ENCODE measurements at places on chromosomes 6 and 20.

GRCh38 chr6:166987448-166987847 is 11.7 kb upstream of the CEP43 start:
- no peak for DNase-seq

DNA sequence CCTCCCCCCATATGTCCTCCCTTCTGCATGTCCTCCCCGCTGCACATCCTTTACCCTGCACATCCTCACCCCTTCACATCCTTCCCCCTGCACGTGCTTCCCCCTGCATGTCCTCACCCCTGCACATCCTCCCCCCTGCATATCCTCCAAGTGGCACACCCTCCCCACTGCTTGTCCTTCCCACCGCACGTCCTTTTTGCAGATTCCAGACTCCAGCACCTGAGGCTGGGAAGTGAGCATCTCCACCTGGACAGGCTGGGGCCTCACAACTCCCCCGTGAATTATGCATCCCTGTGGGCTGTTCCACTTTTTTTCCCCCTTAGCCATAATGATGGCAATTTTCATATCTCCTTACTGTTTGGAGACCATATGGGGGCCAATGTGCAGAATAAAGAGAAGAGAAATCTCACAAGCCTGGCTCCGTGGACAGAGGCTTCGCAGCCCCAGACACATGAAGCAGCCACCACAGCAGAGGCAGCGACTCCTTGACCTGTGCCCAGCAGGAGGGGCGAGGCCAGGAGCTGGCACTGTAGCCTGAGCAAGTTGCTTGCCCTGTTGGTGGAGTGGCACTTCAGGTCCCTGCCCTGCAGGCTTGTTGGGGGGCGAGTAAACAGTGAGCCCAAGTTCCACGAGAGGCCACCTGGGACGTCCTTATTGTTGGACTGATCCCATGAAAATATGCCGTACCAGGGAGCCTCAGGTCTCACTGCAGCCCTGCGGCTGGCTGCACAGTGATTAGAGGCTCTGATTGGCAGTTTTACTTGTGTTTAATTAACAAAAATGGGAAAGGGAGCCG is 113.1 kb downstream of the SYNDIG1 start:
- DNase-seq: no peak

GRCh38 chr6:3795836-3796718 is 44.6 kb upstream of the PXDC1 start:
- DNase-seq: peak; percentile 87

GRCh38 chr6:50849796-50850180 is 31.1 kb downstream of the TFAP2B start:
- no peak for DNase-seq

GRCh38 chr6:87645080-87645479 is 55.1 kb downstream of the ORC3 start:
- DNase-seq: no peak

- DNase-seq: no peak
These were observed 19.4 kb downstream of the VEGFA start for GRCh38 chr6:43789447-43789846.

- DNase-seq: no peak
These were observed 72.3 kb upstream of the DST start for GRCh38 chr6:56714982-56715456.

GRCh38 chr6:2596222-2596621 is 154.5 kb downstream of the MYLK4 start:
- no peak for DNase-seq

GRCh38 chr20:44901974-44902373 is 7.9 kb upstream of the PABPC1L start:
- peak; percentile 78 for DNase-seq

DNA sequence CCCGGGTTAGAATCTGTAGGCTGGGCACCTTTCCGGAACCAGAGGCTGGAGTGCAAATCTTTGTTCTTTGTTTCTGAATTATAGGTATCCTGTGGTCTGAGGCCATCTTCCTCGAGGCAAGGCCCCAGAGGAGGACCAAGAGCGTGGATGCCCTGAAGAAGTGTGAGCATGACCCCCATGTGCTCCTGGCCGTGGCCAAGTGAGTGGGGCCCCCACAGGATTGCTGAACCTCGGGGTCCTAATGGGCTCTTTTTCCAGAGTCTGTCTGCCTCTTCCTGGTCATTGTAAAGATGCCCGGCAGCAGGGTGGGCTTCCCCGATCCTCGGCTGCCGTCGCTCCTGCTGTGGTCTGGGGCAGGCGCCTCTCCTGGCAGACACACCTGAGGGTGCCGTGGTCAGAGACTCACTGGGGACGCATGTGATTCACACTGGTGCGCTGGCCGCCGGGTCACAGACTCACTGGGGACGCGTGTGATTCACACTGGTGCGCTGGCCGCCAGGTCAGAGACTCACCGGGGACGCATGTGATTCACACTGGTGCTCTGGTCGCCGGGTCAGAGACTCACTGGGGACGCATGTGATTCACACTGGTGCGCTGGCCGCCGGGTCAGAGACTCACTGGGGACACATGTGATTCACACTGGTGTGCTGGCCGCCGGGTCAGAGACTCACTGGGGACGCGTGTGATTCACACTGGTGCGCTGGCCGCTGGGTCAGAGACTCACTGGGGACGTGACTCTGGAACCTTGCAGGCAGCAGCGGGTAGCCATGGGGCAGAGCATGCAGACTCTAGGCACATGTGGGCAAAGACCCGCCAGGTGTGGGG is 6.5 kb upstream of the C20orf204 start:
- no peak for DNase-seq

DNA sequence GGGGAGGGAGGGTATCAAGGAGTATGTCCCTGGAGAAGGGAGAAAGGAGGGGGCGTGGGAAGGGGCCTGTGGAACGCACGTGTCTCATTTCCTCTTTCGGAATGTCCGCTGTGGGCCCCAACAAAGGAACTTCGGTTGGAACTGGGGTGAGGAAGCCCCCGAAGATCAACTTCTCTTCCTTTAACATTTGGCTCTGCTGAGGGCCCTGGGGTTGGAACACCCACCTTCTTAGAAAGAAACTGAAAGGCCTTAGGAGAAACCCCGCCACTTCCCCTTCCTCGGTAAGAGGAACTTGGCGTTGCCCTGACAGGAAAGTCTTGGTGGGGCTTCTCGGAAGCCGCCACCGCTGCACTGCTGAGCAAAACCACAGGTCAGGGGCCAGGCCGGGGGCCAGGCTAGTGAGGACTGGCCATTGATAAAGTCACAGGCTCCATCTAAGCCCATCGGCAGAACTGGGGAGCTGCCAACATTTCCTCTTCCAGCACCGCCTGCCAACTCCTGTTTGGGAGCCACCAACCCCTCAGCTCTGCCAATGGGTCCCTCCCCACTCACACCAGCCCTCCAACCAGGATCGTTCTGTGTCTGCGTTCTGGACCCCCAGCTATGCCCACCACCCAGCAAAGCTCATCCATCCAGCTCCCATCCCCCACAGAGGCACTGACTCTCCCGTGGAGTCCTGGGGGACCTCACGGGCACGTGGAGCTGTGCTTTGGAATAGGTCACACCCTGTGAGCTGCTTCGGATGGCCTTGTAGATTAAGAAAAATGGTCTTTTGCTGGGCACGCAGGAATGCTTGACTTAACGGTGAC is 44.8 kb downstream of the FGD2 start:
- DNase-seq: peak; percentile 65

DNA sequence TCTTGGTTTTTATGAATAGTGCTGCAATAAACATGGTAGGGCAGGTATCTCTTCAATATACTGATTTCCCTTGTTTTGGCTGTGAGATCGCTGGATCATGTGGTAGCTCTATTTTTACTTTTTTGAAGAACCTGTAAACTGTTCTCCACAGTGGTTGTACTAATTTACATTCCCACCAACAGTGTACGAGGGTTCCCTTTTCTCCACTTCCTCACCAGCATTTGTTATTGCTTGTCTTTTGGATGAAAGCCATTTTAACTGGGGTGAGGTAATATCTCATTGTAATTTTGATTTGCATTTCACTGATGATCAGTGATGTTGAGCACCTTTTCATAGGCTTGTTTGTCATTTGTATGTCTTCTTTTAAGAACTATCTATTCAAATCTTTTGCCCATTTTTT is 8.0 kb upstream of the ARG1 start:
- DNase-seq: no peak

- no peak for DNase-seq
These were observed 20.0 kb downstream of the SAMD3 start for GRCh38 chr6:130202782-130203181.

DNA sequence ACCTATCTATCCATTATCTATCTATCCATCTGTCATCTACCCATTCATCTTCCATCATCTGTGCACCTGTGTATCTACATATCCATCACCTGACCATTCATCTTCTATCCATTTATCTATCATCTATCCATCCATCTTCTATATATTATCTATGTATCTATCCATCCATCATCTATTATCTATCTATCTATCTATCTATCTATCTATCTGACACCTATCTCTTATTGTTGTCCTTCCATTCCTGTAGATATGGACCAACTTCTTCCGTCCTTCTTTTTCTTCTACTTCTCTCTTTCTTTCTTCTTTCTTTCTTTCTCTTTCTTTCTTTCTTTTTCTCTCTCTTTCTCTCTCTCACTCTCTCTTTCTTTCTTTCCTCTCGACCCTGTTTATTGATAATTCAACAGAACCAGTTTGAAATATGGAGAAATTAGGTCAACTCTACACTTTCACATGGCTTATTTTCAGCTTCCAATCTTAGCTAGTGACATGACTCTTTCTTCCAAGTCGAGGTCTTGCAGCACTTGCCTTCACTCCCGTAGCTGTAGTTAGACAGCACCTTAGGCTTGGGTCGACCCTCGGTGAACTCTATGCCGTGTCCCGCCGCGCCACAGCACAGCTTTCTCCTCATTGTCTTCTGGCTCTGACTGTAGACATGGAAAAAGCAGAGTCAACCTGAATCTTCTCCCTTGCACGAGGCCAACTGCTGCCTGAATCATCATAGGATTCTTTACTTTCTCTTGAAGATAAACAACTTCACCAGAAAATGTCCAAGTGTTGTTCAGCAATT is 110.4 kb upstream of the EXOC2 start:
- no peak for DNase-seq

DNA sequence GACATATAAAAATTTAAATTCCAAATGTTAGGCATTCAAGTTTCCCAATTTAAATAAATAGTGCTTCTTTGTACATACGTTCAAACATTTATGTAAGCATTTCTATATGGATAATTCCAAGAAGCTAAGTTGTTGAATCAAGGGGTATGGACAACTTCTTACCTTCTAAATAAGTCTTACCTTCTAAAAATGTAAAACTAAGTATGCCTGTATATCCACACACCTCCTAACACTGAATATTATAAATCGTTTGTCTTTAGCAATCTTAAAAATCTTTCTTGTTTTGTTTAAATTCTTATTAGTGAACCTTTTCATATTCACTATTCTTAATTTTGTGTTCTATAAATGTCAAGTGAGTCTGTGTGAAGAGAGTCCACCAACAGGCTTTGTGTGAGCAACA is 2.5 kb upstream of the ZSCAN16 start:
- no peak for DNase-seq

DNA sequence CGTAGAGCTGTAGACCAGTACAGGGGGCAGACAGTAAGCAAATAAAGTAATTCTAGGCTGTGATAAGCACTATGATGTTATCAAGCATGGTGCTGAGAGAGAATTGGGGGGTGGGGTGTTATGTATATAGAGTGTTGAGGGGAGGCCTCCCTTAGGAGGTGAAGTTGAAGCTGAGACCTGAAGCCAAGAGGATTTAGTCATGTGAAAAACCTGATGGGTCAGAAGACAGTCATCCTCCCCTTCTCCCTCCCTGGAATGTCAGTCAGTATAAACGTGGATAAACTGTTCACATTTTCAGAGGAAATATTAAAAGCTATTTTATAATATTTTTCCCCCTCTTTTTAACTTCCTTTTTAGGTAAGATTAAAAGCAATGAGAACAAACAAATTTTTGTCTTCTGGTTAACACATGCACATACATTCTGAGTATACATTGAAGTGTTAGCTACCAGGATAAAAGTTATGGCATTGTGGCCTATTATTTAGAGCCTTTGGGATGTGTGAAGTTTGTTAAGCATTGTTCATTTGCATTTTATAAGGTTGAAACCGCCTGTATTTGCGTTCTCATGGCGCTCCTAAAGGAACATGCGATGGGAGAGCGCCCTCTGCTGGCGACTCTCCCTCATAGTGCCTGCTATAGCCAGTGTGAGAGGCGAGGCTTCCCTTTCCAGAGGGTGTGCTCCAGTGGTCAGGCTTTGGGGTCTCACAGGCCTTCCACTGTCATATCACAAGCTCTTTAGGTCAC is 35.4 kb upstream of the MAPK13 start:
- peak; percentile 89 for DNase-seq

DNA sequence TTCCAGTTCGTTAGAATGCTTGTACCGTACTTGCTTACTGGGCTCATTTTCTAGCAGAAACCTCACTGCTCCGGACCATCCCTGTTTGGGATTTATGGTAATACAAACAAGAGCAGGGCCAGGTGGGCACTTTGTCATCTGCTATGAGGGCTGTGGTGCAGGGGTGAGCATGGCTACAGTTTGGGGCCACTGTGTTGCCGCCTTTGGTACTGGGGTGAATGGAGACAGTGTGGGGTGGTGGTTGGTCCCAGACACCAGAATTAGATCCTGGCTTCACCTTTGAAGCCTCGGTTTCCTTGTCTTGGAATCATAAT is 95.0 kb downstream of the TOX2 start:
- DNase-seq: no peak

GRCh38 chr6:16436550-16436949 is 198.2 kb downstream of the GMPR start:
- DNase-seq: no peak

DNA sequence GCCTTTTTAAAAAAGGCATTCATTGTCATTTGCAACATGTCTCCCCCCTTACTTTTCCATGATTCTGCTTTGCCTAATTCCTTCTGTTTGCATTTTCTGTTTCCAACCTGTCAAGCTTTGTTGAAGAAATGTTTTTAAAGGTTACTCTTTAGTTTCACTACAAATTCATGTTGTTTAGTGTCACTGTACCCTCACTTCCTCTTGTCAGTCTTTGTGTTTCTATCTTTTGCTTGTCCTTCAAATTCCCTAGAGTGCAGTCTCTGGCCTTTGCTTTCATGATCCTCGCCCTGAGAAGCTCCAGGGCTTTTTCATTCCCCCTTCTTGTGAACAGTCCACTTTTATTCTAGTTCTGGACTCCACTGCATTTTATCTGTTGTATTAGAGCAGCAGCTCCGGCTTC is 90.6 kb downstream of the MAP3K4 start:
- no peak for DNase-seq

Measured in Ammon's horn (tissue), 1 donor.